ENCODE measurements at places on chromosomes 1 and 21.

DNA sequence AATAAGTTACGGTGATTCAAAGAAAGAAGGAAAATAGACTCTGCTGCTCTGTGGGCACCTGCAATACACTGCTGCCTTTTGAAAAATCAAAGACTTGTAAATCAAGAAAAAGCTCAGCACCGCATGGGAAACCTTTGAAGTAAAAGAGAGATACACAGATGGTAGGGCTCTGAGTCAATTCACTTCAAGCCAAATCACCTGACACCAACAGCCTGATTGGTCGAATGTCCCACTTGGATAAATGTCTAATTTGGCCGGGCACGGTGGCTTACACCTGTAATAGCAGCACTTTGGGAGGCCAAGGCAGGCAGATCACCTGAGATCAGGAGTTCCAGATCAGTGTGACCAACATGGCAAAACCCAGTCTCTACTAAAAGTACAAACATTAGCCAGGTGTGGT, 19.2 kb upstream of the RCAN3 start:
- DNase-seq, result no peak

DNA sequence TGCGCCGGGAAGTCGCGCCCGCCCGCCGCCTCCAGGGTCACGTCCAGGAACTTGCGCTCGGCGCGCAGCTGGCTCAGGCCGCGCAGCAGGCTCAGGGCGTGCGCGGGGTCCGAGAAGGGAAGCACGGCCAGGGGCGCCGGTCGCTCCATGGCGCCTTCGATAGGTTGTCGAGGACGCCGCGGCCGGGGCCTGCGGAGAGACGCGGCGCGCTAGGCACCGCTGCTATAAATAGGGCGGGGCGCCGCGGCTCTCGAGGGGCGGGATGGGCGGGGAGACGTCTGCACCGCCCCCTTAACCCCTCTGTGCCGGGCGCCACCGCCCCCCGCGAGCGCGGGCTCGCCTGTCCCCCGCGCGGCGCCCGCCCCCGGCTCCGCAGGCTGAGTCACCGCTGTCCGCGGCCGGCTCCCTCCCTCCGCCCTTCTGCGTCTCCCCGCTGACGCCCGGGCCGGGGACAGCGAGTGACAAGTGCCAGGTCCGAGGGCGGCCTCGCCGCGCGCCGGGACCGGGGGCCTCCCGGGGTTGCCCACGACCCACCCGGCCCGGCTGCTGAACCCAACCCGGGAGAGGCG, at the start of gene KLHL21:
Gene KLHL21, minus strand, starts transcription at position 201 of the 569 bp plus-strand sequence. Its CDS starts 52 bp downstream, at position 149.
- no peak for DNase-seq

DNA sequence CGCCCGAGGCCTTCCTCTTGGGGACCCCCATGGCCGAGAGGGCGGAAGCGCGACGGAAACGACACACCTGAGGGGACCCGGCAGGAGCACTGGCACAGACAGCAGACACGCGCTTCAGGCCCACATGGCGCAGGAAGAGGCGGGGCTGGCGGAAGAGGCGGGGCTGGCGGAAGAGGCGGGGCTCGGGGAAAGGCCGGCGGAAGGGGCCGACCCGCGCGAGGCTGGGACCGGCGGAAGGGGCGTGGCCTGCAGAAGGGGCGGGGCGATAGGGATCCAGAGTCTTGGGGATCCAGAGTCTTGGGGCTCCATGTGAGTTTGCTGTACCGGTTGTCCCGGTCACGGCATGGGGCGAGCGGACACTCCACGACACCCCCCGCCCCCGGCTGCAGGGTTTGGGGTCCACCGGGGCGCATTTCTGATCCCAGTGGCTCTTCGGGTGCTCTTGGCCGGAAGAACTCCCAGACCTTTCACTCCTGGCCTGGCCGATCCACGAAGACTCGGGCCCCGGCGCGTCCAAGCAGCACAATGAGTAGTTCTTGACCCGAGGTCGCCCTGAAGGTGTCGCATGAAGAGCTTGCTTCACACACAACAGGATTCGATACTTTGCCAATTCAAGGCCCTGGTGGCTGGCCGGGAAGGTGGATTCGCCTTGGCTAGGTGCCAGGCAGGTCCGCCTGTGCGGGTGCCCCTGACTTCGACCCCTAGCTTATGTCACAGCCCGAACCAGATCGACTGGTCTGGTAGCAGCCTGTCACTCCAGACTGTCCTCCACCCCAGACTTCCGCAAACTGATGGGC, at the start of gene URB1:
Gene URB1, minus strand, starts transcription at position 133 of the 797 bp plus-strand sequence. Its CDS starts 102 bp downstream, at position 31.
- peak; percentile 95 for DNase-seq

DNA sequence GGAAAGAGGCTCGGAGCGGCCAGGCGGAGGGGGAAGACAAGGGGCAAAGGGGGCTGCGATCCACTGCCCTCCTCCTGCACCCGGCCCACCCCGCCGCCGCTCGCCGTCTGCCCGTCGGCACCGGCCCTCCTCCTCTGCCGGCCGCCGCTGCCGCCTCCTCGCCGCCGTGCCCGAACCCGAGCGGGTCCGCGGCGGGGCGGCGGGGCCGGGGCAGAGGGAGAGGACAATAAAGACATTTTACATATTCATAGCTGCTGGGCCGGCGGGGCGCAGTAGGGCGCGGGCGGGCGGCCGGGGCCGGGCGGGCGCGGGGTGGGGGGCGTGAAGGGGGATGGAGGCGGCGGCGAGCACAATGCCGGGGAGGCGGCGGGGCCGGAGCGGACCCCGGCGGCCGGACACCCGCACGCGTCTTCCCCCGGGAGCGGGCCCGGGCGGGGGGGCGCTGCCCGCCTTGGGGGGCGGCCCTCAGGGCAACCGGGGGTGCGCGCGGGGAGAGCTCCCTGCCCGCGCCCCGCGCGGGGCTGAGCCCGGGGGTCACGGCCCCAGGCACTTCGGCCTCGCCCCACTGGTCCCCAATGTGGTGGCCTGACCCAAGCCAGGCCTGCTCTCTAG, 546 bp downstream of the POU2F1 start:
- no peak for DNase-seq

DNA sequence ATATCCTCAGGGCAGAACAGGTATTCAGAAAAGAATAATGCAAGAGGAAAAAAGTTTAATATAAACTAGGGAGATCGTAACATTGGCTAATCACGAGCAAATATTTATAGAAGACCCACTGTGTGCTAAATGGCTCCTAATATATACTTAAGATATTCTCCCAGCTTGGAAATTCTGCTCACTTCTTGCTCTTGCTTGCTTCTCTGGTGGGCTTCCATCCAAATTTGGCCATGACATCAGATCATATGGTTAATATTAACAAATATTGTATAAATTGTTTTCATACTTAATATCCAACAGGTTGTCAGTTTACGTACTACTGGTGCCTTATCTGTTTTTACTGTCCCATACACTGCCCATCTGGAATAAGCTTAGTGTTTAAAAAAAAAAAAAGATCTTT, 1.1 kb downstream of the COX20 start:
- no peak for DNase-seq

GRCh38 chr1:223729906-223730305, 17.6 kb downstream of the CAPN2 start:
- DNase-seq, result no peak

- DNase-seq, result no peak
Measured at GRCh38 chr1:62184336-62184735, 10.3 kb upstream of the L1TD1 start.

- no peak for DNase-seq
Measured at GRCh38 chr1:80639777-80640533, 1160.8 kb upstream of the ADGRL2 start.

DNA sequence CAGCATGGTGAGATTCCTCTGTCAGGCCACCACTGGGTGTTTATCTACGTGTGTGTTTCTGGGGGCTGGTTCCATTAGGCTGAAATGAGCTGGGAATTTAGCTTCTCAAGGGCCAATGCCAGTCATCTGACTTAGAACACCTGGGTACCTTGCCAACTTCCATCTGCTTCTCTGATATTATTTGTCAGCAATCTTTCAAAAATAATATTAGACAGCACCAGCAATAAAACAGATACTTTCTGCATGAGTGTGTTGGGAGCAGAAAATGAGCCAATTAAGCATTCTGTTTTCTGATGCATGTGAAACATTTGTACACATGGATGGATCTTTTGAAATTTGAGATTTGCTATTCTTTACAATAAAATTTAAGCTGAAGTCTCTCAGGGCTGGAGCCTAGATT, 124.1 kb downstream of the RYR2 start:
- DNase-seq, result peak; percentile 52

- no peak for DNase-seq
Measured at GRCh38 chr1:219083631-219084030, 90.0 kb upstream of the LYPLAL1 start.

GRCh38 chr1:75438355-75438754, 172.6 kb downstream of the SLC44A5 start:
- no peak for DNase-seq

GRCh38 chr21:46022551-46023525, 41.3 kb downstream of the COL6A1 start:
- no peak for DNase-seq

DNA sequence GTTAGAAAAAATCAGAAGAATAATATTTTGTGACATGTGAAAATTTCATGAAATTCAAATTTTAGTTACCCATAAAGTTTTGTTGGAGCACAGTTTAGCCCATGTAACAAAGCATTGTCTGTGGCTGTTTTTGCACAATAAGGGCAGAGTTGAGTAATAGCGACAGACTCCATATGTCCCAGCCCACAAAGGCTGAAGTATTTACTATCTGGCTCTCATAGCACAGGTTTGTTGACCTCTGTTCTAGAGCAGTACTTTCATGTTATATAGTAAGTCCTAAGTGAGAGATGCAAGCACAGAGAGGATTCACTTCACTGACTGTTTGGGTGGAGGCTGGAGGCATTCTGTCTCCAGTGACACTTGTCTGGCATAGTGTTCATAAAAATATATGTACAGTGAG, 6.8 kb downstream of the LAMC1 start:
- no peak for DNase-seq

- DNase-seq, result no peak
Measured at GRCh38 chr1:22053861-22054770, 1.6 kb downstream of the CDC42 start.

GRCh38 chr1:4081806-4082711, 182.0 kb upstream of the C1orf174 start:
- DNase-seq, result no peak

DNA sequence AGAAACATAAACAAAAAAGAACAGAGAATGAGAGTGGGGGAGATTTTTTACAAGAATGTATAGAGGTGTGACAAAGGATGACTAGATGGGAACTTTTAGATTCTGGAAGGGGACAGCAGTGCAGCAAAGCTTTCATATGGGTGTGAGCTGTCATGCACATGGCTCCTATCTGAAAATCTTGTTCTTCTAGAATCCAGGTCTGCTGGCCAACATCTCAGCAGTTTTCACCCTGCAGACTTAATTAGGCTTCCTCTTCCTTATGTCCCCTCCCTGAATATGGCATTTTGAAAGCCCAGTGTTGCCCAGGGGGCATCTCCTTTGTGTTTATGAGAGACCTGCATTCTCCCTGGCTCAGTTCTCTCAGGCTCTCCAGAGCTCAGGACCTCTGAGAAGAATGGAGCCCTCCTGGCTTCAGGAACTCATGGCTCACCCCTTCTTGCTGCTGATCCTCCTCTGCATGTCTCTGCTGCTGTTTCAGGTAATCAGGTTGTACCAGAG, at the start of gene CYP4Z1:
Gene CYP4Z1, plus strand, starts transcription at position 135 of the 498 bp plus-strand sequence. Its CDS starts 260 bp downstream, at position 395.
- DNase-seq, result no peak

DNA sequence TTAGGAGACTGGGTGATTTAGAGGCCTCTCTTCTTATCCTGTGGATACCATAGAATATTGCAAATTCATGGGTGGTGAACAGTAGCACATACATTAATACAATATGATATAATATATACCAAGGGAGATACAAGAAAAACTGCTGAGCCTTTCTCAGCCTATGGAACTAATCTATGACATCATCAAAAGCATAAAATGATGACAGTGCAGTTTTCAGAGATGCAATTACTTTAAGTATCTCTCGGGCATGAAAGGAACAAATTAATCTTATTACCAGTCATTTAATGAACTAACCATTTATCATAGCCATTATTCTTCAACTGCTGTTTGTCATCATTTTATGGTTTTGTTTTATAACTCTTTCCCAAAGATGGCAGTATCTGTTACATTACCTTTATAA, 3.5 kb downstream of the CHODL start:
- DNase-seq, result no peak

GRCh38 chr1:42418516-42418915, 37.3 kb downstream of the ZMYND12 start:
- DNase-seq, result no peak

- DNase-seq, result peak; percentile 41
Measured at GRCh38 chr1:22976461-22977243, 4.0 kb upstream of the LACTBL1 start.

DNA sequence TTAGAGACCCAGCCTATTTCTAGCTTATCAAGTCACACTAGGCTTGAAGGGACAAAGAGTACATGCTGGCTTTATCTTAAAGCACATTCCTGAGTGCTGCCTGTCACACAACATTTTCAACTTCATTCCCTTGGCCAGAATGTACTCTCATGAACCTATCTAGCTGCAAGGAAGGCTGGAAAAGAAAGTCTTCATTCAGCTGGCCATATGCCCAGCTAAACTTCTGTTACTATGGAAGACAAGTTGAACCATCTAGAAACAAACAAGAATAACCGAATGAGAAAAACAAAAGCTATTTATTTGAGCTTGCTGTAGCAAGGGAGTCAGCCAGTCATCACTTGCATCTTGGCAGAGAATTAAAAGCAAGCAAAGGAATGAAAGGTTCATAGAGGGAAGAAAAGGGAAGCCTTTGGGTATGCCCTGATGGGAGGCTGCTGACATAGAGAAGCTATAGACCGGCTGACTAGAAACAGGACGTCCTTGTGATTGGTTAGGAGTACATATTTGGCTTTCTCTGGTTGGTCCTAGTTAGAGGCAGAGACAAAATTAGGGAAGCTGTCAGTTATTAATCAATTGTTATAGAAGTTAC, 108.4 kb downstream of the NEK7 start:
- peak; percentile 44 for DNase-seq

DNA sequence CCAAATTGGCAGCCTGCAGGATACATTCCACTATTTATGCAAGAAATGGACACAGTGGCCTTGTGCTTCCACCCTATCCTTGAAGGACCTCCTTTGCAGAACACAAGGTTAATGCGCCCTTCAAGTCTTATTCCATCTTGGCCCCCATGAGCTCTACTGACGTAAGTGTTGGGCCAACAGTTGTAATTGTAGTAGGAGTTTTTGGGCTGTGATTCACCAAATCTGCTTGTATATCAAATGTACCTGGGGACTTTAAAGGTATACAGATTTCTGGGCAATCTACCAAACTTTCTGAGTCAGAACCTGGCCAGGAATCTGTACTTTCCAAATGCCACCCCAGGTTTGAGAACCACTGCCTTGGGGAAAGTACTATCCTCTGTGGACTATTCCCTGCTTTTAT, 100.9 kb upstream of the MARK1 start:
- no peak for DNase-seq

GRCh38 chr21:31397939-31398338, 53.9 kb upstream of the TIAM1 start:
- DNase-seq, result no peak

GRCh38 chr1:81097860-81098259, 702.9 kb upstream of the ADGRL2 start:
- no peak for DNase-seq

- DNase-seq, result no peak
Measured at GRCh38 chr1:30412241-30413110, 310.9 kb downstream of the MATN1 start.

- DNase-seq, result no peak
Measured at GRCh38 chr1:65866439-65866838, 73.7 kb downstream of the PDE4B start.

All from spinal cord (tissue), 10 donors.